CD4-positive, CD25-positive, alpha-beta regulatory T cell (primary cell): ENCODE measurements at places on chromosomes 16 and 17. TPM values are rescaled to one million over a fixed set of nuclear protein-coding genes. Genes with fewer than 3 reads are reported as not detected.
A peak's percentile ranks its signal among the peaks of the same experiment; 100 is the strongest.

GRCh38 chr17:78925234-78925633, at the start of gene TIMP2:
Gene TIMP2, minus strand, starts transcription at chr17:78925387. Its CDS starts 299 bp downstream, at chr17:78925088.
- peak; percentile 67 for DNase-seq

- DNase-seq = no peak
Observed at GRCh38 chr17:11353601-11354000, 112.6 kb downstream of the SHISA6 start.

- no peak for DNase-seq
Observed at GRCh38 chr16:55901566-55902217, 26.5 kb upstream of the CES5A start.

- no peak for DNase-seq
Observed at GRCh38 chr17:57908278-57908677, 46.9 kb downstream of the CUEDC1 start.

- DNase-seq = no peak
Observed at GRCh38 chr16:65200857-65201256, 79.0 kb upstream of the CDH11 start.

MYCBPAP gene
- total RNA-seq = 5.7 TPM

WIPF2 gene
- total RNA-seq = 40.7 TPM
